NAMALWA (cell line): ENCODE measurements at places on chromosomes 6 and 20.

GRCh38 chr6:4806337-4806725 is 30.1 kb downstream of the CDYL start:
- DNase-seq: no peak

- DNase-seq: no peak
These were observed 158.6 kb upstream of the MLN start for GRCh38 chr6:33962246-33963027.

DNA sequence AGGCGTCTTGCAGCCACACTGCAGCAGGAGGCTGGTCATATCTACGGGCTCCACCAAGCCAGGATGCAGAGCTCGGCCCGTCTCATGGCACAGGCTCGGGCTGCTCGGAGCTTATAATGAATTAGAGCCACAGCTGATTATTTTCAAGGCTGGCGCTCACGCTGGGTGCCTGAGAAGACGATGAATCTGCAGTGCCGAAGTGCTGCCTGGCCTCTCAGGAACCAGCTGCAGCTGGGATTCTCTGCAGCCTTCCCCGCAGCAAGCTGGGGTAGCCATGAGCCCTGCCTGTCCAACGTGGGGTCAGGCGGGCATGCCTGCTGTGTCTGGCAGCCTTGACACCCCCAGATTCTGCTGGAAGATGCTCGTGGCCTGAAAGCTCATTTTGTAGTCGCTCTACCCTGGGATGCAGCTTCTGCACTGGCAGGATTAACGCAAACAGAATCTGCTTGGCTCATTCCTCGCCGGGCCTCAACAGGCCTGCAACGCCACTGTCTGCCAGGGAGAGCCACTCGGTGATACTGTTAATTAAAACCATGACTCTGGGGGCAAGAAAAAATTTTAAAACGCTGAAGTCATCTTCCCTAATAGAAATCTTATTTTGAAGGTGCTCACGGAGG is 104.3 kb downstream of the CDH26 start:
- no peak for DNase-seq

DNA sequence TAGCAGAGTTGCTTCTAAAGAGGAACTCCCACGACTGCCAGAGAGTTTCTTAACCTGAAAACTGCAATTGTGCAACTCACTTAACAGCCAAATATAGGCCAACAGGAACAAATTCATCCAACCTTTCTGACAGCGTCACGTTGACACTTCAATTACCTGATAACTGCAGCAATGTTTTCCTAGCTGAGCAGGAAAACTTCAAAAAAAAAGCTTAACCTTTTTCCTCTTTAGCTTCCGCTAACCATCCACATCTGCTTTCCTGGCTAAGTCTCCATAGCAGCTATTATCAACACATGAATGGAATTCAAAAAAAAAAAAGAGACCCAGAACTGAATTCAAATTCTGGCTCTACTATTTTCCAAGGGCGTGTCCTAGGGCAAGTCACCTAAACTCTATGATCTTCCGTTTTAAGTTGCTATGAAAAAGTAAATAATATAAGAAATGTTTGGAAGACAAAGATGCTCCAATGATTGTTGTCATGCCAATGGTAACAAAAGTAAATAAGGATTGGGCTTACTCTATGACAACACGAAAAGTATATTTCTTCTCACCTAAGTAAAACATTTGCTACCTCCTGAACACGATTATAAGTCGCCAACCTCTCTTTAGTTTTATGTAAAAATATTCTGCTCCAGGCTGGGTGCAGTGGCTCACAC is 524.6 kb upstream of the JARID2 start:
- no peak for DNase-seq

DNA sequence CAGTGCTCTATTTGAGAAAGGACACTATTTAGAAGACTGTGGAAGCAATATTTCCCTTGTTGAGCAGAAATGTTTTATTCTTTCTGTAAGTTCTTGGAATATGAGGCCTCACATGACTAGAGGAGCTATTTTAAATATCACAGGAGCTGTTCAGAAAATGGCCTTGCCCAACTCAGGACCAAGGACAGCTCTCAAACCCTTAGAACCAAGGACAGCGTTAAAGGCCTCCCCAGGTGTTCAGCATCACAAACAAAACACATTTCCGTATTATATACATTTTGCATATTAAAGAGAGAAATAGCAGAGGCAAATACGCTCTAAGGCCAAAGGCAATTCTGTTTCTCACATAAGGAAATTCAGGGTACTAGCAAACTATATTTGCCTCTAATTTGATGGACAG is 631.4 kb downstream of the CDH26 start:
- peak; percentile 3 for DNase-seq

- DNase-seq: no peak
These were observed 7.3 kb downstream of the SLC2A4RG start for GRCh38 chr20:63746751-63747315.

- DNase-seq: no peak
These were observed 155.4 kb upstream of the MARCKS start for GRCh38 chr6:113701552-113702254.

- no peak for DNase-seq
These were observed 2.6 kb upstream of the VNN2 start for GRCh38 chr6:132760256-132760655.
